ENCODE measurements at places on chromosomes 2 and 18.

DNA sequence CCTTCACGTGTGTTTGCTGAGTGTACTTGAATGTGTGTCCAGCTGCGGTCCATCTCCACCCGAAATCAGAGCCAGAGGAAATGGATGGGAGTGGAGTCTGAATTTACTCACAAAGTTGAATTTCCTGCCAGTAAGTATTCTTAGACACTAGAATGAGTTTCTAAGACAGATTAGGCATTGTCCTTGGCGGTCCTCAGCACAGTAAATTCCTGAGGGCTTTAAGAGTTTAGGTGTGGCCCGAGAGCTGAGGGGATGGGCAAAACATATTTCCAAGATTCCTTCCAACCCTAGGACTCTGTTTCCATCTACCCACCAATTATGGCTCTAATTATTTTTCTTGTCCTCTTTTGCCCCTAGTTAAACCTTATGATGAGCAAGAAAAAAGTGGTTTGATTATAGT is 90.3 kb upstream of the PHLPP1 start:
- DNase-seq, result no peak

DNA sequence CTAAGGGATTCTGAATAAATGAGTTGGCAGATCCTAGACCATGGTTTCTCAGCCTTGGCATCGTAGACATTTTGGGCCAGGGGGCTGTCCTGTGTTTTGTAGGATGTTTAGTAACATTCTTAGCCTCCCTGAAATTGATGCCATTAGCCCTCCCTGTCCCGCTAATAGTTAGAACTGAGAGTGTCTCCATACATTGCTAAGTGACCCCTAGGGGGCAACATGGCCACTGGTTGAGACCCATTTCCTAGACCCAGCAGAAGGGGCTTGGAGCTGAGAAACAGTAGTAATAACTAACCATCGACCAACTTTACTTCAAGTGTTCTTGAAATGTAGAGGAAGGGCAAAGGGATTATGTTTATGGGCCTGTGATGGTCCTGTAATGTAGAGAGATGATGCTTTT is 40.8 kb downstream of the KCMF1 start:
- no peak for DNase-seq

GRCh38 chr2:227301523-227301922 is 23.5 kb upstream of the MFF start:
- DNase-seq, result no peak

DNA sequence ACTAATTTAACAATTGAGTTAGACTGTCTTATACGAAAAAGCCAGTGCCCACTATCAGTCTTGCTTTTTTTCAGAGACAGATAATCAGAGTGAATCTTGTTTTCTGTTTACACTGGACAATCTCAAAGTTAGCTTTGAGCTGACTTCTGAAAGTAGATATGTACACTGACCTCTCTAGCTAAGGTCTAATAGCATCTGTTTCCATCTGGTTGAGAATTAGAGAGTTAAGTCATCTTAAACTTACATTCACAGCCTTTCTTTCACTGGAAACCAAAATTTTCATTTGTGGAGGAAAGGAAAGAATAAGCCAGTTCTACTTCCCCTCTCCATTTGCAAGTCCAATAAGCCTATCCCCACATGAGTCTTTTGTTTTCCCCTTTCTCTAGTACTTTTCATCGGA is 89.3 kb downstream of the VRK2 start:
- no peak for DNase-seq

- no peak for DNase-seq
These were observed 46.7 kb downstream of the KLF7 start for GRCh38 chr2:207119048-207119447.

DNA sequence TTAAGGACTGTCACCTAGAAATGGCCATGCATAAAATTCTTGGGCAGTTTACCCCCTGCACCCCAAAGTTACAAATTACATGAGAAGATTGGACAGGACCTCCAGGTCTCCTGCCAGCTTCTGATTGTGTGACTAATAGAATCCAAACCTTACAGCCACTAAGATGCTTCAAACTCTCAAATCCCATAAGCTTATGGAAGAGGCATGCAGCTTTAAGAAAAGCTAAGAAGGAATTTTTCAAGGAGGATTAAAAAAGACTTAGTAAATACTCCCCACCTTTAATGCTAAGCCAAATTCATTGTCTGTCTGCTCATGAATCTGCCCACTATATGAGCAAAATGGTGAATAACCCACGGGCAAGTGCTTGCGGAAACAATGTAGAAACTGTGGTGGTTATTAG is 86.3 kb downstream of the MAIP1 start:
- no peak for DNase-seq

DNA sequence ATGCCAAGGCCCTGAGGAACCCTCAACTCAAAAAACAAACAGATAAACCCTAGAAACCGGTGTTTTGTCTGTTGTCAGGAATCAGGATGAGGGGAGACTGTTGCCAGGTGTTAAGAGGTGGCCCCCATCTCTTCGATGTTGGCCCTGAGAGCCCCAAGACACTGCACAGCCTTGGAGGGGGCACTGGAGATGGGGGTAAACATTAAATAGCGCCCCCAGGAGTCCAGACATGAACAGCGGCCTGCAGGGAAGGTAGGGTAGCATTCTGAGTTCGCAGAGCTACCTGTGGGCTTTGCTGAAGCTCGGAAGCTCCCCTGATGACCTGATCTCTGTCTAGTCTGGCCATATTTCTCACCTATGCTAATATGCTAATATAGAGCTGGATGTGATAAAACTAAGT is 97.6 kb upstream of the SMAD2 start:
- no peak for DNase-seq

DNA sequence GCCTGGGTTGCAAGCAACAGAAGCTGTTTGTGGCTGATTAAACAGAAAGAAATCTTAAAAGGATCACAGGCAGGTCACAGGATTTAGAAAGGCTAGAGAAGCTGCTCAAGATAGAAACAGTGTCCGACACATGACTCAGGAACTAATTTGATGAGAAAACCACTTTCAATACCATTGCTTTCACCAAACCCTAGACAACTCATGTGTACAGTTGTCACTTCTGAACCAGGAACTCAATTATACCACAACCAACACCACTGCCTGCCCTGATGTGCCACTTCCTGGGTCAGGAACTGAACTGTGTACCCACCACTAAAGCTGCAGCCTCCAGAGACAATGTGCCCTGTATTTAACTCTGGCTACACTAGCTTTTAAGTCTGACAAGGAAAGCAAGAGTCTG is 56.0 kb downstream of the TMEM247 start:
- DNase-seq, result no peak

DNA sequence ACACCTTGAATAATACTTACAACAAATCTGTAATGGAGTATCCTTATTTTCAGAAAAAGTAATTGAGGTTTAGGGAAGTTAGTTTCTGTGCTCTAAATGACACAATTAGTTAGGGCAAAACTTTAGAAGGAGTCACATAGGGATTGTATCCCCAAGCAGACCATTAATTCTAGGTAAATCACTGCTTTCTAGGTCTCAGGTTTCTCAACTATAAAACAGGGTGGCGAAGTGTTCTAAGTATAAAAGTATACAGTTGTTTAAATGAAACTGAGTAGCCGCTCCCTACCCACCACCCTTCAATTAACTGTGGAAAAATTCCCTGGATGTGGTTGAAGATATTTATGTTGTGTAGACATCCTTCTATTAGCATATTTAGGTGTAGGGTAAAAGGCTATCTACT is 19.9 kb upstream of the TMEM178A start:
- no peak for DNase-seq

GRCh38 chr2:636641-637405 is 40.4 kb downstream of the TMEM18 start:
- DNase-seq, result peak; percentile 55

- no peak for DNase-seq
These were observed 66.4 kb downstream of the CYB5A start for GRCh38 chr18:74225193-74225840.

DNA sequence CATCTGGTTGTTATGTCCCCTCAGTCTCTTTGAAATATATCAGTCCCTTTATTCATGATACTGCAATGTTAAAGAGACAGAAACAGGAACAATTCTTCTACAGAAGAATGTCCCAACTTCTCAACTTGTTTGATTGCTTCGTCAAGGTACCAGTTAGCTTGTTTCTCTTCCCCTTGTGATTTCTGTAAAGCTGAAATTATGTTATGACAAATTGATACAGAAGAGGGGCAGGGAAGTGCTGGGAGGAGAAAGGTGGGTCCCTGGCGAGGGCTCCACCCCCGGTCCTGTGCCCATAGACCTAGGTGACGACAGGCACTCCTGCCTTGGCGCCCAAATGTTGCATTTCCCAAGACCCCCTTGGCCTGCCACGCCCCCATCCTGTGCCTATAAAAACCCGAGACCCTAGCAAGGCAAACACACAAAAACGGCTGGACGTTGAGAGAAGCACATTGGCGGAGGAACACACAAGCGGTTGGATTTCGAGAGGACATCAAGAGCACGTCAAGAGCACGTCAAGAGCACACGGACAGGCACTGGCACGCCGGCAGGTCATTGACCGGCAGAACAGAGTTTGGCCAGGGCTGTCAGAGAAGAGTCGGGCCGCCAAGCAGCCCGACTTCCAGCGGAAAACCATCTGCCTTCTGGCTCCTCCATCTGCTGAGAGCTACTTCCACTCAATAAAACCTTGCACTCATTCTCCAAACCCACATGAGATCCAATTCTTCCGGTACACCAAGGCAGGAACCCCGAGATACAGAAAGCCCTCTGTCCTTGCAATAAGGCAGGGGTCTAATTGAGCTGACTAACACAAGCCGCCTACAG is 11.5 kb upstream of the RTN4 start:
- no peak for DNase-seq

- DNase-seq, result no peak
These were observed 199.8 kb downstream of the EPHA4 start for GRCh38 chr2:221372159-221372884.

DNA sequence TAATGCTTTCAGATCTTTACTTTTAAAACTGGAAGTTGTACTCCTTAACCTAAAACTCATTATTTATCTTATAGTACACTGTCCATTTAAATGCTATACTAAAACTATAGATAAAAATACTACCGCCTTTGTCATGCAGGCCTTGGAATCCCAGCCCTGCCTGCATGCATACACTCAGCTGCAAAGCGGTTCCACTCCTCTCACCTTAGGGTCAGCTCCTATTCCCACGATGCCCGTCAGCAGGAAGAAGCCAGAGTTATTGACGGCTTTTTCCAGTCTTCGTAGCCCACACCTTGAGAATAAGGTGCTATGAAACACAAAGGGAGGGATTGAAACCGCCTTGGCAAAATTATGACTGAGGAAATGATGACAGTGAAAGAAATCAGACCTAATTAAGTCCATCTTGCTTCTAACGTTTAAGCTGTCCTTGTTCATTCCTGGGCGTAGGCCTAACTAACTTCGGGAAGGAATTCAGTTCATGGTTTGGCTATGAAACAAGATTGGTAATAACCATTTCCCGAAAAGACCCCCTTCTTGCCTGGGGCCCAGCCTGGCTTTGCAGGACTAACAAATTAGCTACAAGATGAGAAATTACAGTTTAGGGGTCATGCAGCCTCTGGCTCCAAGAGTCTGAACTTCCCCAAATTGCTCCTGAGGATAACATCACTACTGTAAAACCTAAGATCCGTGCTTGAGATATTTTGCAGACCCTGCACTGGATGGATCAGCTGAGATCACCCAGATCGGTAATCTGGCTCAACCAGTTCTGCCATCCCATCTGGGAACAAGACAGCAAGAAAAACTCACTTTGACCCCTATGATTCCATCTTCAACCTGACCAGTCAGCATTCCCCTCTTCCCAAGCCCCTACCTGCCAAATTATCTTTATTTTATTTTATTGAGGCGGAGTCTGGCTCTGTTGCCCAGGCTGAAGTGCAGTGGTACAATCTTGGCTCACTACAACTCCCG is 17.1 kb downstream of the EPB41L5 start:
- DNase-seq, result no peak
